ENCODE measurements at places on chromosomes 7 and 10.

DNA sequence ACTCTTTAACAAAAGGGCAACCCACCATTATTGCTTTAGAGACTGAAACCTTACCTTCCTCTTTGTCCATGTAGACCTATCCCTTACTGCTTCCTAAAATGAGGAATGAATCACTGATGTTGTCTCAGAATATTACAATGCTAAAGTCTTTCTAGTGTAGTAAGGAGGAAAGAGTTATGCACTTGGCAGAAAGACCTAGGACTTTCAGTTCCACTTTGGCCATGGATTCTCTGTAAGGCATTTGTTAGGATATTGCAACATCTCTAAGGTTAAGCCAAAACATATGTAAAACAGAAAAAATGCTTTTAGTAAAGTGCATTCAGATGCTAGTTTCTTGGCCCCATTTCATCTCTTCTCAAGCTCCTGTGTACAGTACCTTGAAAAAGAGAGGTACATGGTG, 230.9 kb downstream of the PARD3 start:
- DNase-seq, result no peak

DNA sequence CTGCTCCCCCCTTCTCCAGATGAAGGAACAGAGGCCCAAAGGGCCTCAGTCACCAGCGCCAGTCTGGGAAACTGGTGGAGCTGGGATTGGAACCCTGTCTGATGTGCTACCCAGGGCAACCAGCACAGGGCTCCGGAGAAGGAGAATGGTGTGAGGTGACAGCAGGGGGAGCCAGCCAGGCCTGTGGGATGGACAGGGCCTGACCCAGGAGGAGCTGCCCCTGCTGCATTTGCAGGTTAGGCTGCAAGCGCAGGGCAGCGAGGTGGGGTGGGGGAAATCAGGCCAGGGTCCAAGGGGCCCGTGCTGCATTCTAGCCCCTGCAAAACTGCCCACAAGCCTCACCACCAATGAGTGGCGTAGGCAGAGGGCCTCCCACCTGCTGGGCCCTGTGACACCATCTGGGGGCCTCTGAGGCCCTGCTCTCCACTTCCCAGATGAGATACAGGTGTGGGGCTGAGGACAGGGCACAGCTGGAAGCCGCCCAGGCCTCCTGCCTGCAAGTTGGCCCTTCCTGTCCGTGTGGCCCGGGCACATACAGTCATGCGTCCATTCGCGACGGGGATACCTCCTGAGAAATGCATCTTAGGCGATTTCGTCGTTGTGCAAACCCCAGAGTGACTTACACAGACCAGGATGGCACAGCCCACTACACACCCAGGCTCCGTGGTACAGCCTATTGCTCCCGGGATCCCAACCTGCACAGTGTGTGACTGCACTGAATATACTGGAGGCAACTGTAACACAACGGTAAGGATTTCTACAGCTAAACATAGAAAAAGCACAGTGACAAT, 45.3 kb downstream of the RASGEF1A start:
- DNase-seq, result no peak

GRCh38 chr7:96861-97260, 95.5 kb upstream of the FAM20C start:
- no peak for DNase-seq

DNA sequence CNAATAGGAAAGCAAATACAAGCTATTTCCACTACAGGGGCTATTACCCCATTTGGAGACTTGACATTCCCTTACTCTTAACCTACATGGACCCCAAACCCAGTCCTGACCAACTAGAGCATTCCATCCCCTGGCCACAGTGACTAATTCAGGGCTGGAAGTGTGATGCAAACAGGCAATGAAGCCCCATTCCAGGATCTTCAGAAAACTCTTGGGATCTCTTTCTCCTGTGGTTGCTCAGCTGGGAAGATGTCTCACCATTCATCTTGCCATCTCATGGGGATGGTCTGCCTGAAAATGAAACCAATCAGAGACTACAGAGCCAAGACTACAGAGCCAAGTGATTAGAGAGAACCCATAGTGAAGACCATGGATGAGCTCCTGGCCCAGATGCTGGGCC, 206.2 kb downstream of the ZNF365 start:
- DNase-seq, result no peak

DNA sequence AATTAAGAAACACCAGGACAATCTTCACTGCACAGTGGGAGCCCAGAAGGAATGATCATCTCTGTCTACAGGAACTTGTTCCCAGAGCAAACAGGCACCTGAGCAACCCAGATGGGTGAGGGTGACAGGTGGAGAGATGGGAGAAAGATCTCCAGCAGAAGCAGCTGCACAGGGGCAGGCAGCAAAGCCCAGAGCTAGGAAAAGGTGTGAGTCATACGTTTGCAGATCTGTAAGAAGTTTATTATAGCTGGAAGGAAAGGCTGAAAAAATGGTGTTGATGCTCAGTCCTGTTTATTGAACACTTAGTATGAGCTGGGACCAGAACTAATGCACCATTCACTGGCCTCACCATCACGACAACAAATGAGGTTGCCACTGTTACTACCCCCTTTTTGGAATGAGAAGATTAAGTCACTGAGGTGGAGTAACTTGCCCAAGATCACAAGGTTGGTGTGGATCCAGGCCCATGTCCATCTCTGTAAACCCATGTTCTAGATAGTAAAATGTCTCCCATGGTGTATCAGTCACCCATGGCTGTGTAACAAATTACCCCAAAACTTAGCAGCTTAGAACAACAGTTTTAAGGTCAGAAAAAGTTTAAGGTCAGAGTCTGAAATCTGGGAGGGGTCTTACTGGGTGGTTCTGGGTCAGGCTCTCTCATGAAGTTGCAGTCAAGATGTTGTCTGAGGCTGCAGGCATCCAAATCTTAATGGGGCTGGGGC, 506.9 kb downstream of the RPS24 start:
- DNase-seq, result no peak

- no peak for DNase-seq
Measured at GRCh38 chr10:93186653-93187052, 113.0 kb downstream of the CYP26A1 start.

- no peak for DNase-seq
Measured at GRCh38 chr10:128854204-128854603, 612.8 kb upstream of the MGMT start.

- DNase-seq, result no peak
Measured at GRCh38 chr7:28389504-28390395, 22.6 kb upstream of the CREB5 start.

DNA sequence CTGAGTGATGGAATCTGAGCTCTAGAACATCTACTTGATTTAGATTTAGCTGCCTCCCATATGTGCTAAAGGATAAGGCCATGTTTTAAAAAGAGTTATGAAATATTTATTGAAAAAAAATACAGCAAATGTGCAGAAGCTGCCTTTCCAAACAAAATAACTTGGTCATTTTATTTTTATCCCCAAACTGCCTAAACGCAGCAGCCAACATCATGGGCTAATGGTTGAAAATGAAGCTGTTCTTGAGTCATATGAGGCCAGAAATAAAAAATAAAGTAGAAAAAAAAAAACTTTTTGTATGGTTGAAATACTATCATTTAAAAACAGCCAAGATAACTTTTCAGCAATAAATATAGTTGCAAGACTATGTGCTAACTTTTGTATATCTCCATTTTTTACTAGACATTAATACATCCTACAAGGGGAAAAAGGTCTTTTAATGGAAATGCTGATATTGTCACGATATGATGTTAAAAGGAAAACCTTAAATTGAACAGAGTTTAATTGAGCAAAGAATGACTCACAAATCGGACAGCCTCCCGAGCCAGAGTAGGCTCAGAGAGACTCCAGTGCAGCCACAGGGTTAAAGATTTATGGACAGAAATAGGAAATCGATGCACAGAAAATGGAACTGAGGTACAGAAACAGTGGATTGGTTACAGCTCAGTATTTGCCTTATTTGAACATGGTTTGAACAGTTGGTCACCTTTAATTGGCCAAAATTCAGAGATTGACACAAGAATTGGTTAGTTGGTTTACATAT, 305.8 kb downstream of the MDFIC start:
- peak; percentile 25 for DNase-seq

DNA sequence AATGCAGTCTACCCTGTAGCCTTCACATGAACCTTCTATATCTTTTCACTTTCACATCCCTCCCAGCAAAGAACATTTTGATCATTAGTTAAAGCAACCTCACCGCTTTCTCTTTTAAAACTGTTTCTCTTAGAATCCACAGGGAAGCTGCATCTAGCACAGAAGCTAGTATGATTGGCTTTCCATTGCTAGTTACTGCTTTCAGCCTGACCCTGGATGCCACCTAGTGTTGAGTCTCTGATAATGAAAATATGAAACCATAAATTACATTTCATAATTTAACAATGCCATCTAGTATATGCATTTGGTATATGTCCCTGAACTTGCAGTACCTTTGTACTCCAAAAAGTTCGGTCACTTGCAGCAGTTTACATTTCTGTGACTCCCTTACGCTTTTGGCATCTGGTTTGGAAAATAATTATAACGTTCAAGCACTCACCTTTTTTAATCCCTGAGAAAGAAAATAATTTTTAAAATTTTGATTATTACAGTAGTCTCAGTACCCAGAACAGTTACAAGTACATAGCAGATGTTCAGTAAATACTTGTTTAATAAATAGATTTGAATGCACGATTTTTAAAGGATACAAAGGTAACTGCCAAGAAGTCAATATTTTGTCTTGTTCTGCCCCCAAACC, 22.7 kb downstream of the CISD1 start:
- DNase-seq, result no peak

GRCh38 chr7:1054861-1055450, 10.6 kb downstream of the GPR146 start:
- DNase-seq, result no peak

DNA sequence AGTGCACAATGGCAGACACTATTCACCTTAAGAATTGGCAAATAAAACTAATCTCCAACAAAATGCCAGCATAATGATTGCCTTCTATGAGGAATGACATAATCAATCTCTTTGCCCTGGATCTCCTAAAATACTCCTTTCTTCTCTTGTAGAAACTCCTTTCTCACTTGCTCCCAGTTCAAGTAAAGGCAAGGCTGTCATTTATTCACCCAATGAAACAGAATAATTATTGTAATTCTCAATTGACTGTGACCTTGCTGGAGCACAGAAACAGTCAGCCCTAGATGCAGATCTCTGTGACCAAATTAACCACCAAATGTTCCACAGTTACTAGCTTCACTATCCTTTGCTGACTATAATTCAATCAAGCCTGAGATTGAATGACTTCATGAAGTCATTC, 99.3 kb downstream of the SEMA3C start:
- no peak for DNase-seq

DNA sequence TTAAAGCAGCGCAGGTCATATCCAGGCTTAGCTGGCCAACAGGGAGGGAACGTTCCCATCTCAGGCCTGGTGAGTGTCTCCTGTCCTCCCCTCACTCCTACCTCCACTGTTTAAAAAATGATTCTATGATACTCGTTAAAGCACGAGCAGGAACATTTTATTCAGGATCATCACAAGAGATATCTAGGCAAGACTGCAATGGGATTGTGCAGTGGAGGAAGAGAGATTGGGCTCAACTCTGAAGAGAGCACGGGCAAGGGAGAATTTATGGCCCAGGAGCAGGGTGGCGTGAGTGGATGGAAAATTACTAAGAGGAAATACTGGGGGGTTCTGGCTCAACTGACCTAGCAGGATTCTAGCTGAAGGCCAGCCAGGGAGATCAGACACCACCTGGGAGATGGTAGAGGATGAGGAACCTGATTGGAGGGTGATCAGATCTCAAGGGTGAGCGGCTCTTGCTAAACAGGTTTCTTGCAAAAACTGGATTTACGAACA, 9.0 kb upstream of the HSPB1 start:
- DNase-seq, result no peak

GRCh38 chr7:155980841-155981240, 168.6 kb upstream of the SHH start:
- no peak for DNase-seq

DNA sequence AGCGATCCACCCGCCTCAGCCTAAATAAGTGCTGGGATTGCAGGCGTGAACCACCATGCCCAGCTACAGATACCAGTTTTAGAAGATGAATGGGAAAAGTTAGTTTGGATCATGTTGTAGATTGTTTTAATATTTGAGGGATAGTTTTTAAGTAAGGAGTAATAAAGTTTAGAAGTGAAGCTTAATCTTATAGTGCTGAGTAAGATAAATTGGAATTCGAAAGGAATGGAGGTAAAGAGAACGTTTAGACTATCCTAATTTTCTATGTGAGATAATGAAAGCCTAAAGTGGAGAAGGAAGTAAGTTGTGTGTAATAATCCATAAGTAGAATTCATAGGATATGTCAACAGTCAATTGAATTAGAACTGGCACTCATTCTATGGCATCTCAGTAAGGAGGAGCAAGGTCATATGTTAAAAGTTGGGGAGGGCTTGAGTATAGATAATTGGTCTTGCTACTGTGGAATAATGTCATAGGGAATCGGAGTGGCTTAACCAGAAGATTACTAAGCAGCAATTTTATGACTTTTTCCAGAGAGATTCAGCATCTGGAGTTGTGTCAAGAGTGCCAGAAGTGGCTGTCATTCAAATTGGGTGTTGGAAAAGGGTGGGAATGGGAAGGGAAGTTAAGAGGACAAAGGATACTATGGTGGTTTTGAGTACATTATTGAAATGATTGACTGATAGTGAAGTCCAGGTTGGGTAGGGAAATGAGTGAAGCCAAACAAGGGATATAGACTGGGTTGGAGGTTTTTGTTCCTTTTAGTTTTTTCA, 12.1 kb downstream of the TAX1BP1 start:
- no peak for DNase-seq

GRCh38 chr10:38146579-38147333, 52.6 kb downstream of the ZNF37A start:
- no peak for DNase-seq

DNA sequence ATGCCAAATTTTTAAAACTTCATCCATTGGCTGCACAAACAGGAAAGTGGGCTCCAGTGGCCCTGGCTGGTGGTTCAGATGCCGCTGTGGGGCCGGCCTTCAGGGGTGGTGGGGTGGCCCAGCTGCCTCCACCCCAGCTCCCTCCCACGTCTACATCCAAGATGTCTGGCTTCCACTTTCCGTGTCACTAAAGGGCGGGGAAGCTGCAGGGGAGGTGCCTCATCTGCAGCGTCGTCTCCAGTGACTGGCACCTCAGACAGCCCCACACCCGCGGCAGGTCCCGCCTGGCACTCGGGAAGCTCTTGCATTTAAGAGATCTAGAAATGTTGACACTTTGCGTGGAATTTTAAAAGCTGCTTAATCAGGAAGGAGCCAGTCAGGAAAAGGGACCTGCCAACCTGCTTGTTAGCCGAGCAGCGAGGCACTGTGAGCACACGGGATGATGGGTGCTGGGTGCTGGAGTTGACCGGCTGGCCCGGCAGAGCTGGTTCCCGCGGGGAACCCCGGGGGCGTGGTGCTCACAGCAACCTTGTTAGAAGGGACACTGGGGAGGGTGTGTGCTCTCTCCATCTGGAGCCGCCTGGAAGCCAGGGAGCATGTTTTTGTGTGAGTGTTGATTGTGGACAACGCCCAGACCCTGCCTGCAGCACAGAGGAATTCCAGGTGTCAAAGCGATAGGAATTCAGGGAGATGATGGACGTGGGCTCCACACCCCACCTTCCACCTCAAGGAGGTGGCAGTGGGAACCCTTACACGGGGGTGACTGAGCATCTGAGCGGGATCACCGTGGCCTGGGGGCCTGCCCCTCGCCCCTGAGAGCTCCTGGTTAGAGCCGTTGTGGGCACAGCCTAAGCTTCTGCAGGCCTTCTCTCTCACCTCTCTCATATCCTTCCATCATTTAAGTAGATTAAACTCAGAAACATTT, 320.5 kb downstream of the PTPRN2 start:
- no peak for DNase-seq

Measured in kidney epithelial cell (primary cell).